Activated T-helper 2 cell treated with anti-CD3 and anti-CD28 coated beads, Interferon-gamma antibody, Interleukin-2, Interleukin-4, amounts not matched to agents 10 μg/mL and 5 μg/mL and 100 μg/mL, durations not matched to agents 14 hours and 24 hours and 36 hours (primary cell): ENCODE measurements at places on chromosomes 7 and 10. TPM values are rescaled to one million over a fixed set of nuclear protein-coding genes. Genes with fewer than 3 reads are reported as not detected.

LBX1 gene
- total RNA-seq: not detected in 2 replicates

GRCh38 chr10:53239873-53240272 lies 467.3 kb upstream of the MBL2 start:
- no peaks in the 10 kb centered on the region for H3K27me3 ChIP-seq
- H3K27ac ChIP-seq: no peak overlapping the region
- DNase-seq: no peak
- H3K4me3 ChIP-seq: no peak overlapping the region
- no peaks in the 10 kb centered on the region for H3K36me3 ChIP-seq

DNA sequence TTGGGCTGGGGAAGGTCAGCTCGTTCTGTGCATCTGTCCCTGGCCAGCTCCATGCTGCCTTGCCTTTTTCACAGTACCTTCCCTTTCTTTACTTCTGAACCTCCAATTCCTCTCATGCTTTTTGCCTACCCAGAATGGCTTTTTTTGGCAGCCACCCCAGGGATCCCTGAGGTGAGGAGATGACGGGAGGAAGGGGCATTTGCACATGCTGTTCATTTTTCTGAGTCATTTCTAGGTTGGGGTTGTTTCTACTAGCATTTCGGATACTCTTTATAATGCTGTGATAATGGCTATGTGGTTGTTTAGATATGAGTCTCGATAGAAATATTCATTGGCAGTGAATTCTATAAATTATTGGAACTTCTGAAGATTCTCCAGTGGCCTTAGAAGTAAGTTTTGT lies 415.1 kb upstream of the FZD8 start:
- H3K4me1 ChIP-seq: no peaks in the 10 kb centered on the region
- H3K27me3 ChIP-seq: no peaks in the 10 kb centered on the region
- H3K4me3 ChIP-seq: no peak overlapping the region
- H3K27ac ChIP-seq: no peak overlapping the region

SAP25 gene
- 11.3 and 11.8 TPM in 2 replicates for total RNA-seq

DNA sequence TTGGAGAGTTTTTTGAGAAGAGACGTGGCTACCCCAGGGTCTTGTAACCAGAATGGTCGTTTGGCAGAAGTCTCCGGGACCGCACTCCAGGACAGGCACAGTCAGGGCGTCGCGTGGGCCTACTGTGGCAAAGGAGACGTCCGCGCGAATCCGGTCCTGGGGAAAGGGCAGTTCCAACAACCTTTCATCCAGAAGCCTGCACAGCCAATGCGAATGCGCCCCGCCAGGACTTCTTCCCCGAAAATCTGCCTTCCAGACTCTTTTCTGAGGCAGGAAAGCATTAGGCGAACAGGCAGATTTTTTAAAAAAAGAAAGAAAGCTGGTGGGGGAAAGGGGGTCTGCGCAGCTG lies 2.0 kb downstream of the HPSE2 start:
- peaks cover 91% of the 10 kb centered on the region for H3K27me3 ChIP-seq
- peaks cover 23% of the 10 kb centered on the region for H3K4me1 ChIP-seq
- no peak overlapping the region for H3K27ac ChIP-seq
- no peak for DNase-seq
- peak overlapping the region; percentile 64 for H3K4me3 ChIP-seq

GRCh38 chr7:131272086-131272485 lies 55.6 kb upstream of the MKLN1 start:
- H3K27ac ChIP-seq: no peak overlapping the region
- no peaks in the 10 kb centered on the region for H3K36me3 ChIP-seq
- DNase-seq: no peak

NKX1-2 gene
- not detected in 2 replicates for total RNA-seq

CYP2C8 gene
- total RNA-seq: 0.09 and 0.46 TPM in 2 replicates

DNA sequence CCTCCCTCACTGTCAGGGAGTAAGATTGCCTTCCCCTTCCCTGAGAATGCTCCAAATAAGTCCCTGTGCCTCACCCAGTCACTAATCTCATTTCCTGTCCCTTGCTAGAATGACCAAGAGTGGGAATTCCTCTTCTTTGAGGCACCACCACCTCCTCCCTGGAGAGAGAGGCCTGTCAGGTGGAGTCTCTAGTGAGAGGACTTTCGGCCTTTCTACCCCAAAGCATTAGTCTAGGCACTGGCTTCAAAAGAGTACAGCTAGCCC lies 145.0 kb downstream of the PTPN20 start:
- peaks cover 5% of the 10 kb centered on the region for H3K27me3 ChIP-seq
- H3K36me3 ChIP-seq: no peaks in the 10 kb centered on the region
- H3K4me1 ChIP-seq: no peaks in the 10 kb centered on the region
- no peak overlapping the region for H3K4me3 ChIP-seq

DNA sequence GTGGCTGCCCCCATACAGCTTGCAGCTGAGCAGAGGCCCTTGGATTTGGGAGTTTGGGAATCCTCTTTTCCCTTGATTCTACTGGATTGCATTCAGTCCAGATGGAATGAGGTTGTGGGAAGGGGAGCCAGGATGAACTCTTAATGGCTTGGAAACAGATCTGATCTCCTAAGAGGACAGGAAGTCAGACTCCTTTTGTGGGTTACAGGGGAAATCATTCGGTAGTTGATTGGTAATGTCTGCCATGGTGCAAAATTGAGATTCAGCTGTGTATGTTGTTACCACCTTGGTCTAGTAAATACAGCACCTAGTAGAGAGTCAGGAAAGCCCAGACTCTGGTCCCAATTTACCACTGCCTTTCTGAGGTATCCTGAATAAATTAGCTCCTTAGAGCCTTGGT lies 144.2 kb upstream of the TNRC18 start:
- no peaks in the 10 kb centered on the region for H3K36me3 ChIP-seq
- H3K27me3 ChIP-seq: peaks cover 17% of the 10 kb centered on the region

GRCh38 chr7:90710466-90710850 lies 114.3 kb downstream of the CDK14 start:
- no peaks in the 10 kb centered on the region for H3K4me1 ChIP-seq
- no peak overlapping the region for H3K4me3 ChIP-seq
- no peak overlapping the region for H3K27ac ChIP-seq
- no peaks in the 10 kb centered on the region for H3K27me3 ChIP-seq

- no peak for DNase-seq
- no peaks in the 10 kb centered on the region for H3K36me3 ChIP-seq
- H3K27ac ChIP-seq: no peak overlapping the region
- H3K4me3 ChIP-seq: no peak overlapping the region
- no peaks in the 10 kb centered on the region for H3K4me1 ChIP-seq
- H3K27me3 ChIP-seq: no peaks in the 10 kb centered on the region
Measured at GRCh38 chr10:52215745-52216361, 98.2 kb upstream of the DKK1 start.

- peaks cover 50% of the 10 kb centered on the region for H3K27me3 ChIP-seq
- H3K27ac ChIP-seq: peak overlapping the region; percentile 80
- no peak for DNase-seq
- no peaks in the 10 kb centered on the region for H3K36me3 ChIP-seq
Measured at GRCh38 chr7:24756545-24757352, 515 bp downstream of the GSDME start.

- H3K36me3 ChIP-seq: peaks cover 39% of the 10 kb centered on the region
- DNase-seq: no peak
- H3K4me1 ChIP-seq: peaks cover 4% of the 10 kb centered on the region
- no peak overlapping the region for H3K4me3 ChIP-seq
- H3K27me3 ChIP-seq: no peaks in the 10 kb centered on the region
Measured at GRCh38 chr10:73814896-73815718, 3.7 kb upstream of the NDST2 start.

GRCh38 chr7:98120559-98120958 lies 13.9 kb downstream of the LMTK2 start:
- peaks cover 3% of the 10 kb centered on the region for H3K36me3 ChIP-seq
- no peak overlapping the region for H3K4me3 ChIP-seq
- peaks cover 2% of the 10 kb centered on the region for H3K4me1 ChIP-seq

DNA sequence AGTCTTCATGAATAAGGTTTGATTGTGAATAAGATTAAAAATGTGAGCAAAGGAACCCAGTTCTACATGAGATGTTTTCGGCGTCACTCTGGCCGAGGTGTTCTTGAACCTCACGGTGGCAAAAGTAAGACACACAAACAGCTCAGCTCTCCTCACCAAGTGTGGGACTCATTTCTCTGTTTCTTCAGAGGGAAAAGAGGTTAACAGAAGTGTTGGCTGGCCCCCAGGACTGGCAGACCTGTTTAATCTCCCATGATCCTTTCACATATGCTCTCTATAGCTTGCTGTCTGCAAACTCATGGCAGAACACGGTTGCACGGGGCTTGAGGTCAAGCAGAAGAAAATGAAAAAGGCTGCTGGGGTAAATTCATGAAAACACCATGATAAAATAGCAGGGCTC lies 394.4 kb downstream of the CALN1 start:
- no peak overlapping the region for H3K4me3 ChIP-seq
- H3K4me1 ChIP-seq: no peaks in the 10 kb centered on the region
- DNase-seq: no peak

GRCh38 chr10:13000431-13000830 lies 1.1 kb downstream of the CCDC3 start:
- no peak overlapping the region for H3K27ac ChIP-seq
- peaks cover 2% of the 10 kb centered on the region for H3K4me1 ChIP-seq
- H3K27me3 ChIP-seq: peaks cover 40% of the 10 kb centered on the region
- no peak overlapping the region for H3K4me3 ChIP-seq

DNA sequence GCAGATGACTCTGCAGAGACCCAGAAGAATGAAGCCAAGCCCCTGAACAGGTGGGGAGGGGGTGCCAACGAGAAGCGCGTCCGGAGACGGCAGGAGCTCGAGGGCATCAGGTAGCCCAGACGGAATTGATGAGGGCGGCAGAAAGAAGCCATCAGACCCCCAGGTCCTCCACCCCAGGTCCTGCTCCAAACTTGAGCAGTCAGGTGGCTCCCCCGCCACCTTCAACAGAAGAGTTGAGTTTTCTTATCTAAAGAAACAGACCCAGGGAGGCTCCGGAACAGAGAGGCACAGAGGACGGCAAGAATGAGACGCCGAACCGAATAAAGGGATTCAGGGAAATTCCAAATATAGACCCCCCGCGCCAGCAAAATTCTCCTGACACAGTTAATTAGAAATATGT lies 22.2 kb downstream of the RGS10 start:
- no peak for DNase-seq
- H3K36me3 ChIP-seq: peaks cover 87% of the 10 kb centered on the region
- H3K27me3 ChIP-seq: no peaks in the 10 kb centered on the region
- no peak overlapping the region for H3K4me3 ChIP-seq
- no peak overlapping the region for H3K27ac ChIP-seq

GRCh38 chr10:104281694-104282093 lies 12.7 kb downstream of the GSTO2 start:
- no peak overlapping the region for H3K4me3 ChIP-seq
- H3K27ac ChIP-seq: no peak overlapping the region
- H3K27me3 ChIP-seq: peaks cover 20% of the 10 kb centered on the region
- H3K4me1 ChIP-seq: peaks cover 2% of the 10 kb centered on the region
- no peaks in the 10 kb centered on the region for H3K36me3 ChIP-seq

FKBP6 gene
- total RNA-seq: not detected in 2 replicates

PDE1C gene
- total RNA-seq: not detected in 2 replicates

GRCh38 chr10:4652111-4653010 lies 173.6 kb upstream of the AKR1E2 start:
- H3K4me1 ChIP-seq: peaks cover 23% of the 10 kb centered on the region
- no peaks in the 10 kb centered on the region for H3K36me3 ChIP-seq
- no peak for DNase-seq
- H3K27ac ChIP-seq: peak overlapping the region; percentile 83

DNA sequence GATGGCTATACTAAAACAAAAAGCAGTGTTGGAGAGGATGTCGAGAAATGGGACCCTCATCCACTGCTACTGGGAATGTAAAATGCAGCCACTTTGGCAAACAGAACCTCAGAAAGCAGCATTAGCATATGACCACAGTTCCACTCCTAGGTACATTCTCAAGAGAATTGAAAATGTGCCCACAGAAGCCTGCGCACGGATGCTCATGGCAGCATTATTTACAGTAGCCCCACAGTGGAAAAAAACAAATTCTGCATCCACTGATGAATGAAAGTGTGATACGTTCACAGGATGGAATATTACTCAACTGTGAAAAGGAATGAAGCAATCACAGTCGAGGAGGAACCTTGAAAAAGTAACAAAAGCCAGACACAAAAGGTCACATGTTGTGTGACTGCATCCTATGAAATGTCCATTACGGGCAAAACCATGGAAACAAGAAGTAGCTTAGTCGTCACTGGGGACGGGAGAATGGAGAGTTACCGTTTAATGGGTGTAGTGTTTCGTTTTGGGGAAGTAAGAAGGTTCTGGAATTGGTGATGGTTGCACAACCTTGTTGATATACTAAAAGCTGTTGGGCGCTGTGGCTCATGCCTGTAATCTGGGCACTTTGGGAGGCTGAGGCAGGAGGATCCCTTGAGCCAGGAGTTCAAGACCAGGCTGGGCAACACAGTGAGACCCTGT lies 2.5 kb upstream of the UPK3B start:
- no peak overlapping the region for H3K4me3 ChIP-seq
- peaks cover 3% of the 10 kb centered on the region for H3K36me3 ChIP-seq
- peak; percentile 6 for DNase-seq

SLC26A5 gene
- total RNA-seq: 0.07 TPM in 1 of 2 replicates, not detected in the other

LRRN3 gene
- 28.0 and 29.4 TPM in 2 replicates for total RNA-seq

DNA sequence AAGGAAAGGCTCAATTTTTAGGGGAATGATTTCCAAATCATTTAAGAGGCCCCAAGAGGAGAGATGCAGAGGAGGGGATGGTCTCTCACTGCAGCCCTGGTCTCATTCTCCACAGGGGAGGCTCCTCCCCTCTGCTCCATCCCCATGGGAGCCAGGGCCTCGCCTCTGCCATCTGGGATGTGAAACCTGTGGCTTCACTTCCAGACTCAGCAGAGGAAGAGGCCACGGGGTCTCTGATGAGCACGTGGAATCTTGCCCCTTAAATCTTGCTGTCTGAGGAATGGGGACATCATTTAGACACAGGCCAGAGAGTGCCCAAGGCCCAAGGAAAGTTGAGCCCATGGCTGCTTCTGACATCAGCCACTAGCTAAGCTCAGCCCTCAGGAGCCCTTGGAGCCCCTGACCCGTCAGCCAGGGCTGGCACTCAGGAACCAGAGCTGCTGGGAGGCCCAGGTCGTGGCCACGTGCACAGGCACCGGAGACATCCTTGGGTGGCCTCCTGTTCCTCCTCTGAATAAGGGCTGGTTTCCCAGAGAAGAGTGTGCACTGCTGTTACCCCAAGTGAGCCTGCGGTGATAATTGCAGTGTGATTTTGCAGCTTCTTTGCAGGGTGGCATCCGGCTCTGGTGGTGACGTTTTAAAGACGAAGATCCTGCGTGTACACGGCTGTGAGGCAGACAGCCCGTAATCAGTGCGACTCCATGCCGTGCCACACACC lies 50.5 kb downstream of the VIPR2 start:
- DNase-seq: no peak
- H3K4me3 ChIP-seq: no peak overlapping the region
- H3K27ac ChIP-seq: no peak overlapping the region
- no peaks in the 10 kb centered on the region for H3K27me3 ChIP-seq
- H3K4me1 ChIP-seq: no peaks in the 10 kb centered on the region

ANK3 gene
- total RNA-seq: 14.4 and 16.8 TPM in 2 replicates

GRCh38 chr7:47873762-47874161 lies 74.5 kb downstream of the PKD1L1 start:
- H3K4me1 ChIP-seq: peaks cover 33% of the 10 kb centered on the region
- H3K36me3 ChIP-seq: no peaks in the 10 kb centered on the region
- no peak for DNase-seq
- H3K4me3 ChIP-seq: no peak overlapping the region
- no peak overlapping the region for H3K27ac ChIP-seq
